ENCODE measurements at places on chromosomes 12 and 14.

DNA sequence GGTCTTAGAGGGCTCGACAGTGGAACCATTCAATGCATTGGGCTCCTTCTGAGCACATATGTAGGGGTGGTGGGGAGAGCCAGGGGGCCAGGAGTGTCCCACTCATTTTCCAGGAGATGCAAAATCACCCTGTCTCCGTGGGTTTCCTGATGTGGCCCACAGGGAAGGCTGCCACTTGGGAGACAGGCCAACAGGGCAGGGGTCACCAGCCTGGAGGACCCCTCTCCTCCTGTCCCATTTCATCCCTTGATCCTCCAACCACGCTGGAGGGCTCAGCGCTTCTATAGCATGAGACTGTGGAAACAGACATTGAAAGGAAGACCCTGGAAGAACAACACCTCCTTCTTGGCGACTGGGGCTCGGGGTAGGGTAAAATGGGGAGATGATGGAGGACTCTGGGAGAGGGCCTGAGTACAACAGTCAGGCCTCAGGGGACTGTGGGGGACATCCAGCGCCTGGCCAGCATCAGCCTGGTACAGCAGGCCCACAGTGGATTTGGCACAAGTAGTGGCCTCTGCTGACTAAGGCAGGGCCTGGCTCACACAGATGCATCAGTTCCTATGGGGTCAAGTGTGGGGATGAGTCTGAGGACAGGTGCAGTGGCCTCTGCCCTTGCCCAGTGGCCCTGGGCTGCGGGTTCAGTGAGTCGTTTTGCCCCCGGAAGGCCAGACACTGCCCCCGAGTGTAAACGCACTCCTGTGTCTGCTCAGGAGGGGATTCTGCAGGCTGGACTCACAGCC lies 68.0 kb downstream of the PRIMA1 start:
- no peak for DNase-seq

- DNase-seq, result no peak
These were observed 1069.5 kb downstream of the VRK1 start for GRCh38 chr14:97866664-97867063.

DNA sequence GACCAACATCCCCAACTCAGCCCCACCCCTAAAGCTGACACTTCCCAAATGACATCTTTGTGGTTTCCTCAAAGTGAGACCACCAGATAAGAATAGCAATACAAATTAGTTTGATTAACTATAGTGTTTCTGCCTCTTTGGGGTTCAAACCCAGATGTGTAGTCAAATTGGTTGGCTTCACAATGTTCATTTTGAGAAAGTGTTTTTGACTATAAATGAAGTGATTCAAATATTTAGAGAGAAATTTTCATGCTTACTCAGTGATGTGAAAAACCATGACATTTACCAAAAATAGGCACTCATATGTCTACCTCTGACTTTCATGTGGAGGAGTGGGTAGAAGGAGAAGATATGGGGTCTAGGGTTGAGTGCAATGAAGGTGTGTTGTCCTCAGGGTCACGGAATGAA lies 218.4 kb downstream of the BCAT1 start:
- DNase-seq, result no peak

DNA sequence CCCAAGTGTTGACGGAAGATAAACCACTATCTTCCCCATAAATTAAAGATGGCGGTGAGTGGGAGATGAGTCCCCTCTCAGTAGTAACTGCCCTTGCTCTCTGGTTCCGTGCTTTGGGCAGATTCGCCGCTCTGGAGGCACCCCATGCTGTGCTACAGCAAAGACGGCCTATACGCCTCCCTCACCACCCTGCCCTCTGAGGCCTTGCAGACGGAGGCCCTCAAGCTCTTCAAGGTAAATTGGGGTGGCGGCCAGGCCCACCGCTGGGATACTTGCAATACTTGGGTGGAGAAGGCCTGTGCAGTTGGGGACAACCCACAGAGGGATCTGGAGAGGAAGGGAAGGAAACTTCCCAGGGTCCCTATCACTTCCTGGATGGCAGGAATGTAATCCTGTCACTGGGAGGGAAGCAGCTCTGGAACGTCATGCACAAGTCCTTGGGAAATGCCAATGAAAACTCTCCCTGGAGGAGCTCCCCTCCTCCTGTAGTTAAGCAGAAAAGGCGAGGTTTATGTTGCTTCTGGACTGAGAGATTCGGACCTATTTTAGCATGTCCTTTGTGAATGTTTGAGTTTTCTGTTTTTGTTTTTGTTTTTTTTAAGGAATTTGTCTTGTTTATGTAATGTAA lies 22.8 kb downstream of the PIGH start:
- peak; percentile 6 for DNase-seq

DNA sequence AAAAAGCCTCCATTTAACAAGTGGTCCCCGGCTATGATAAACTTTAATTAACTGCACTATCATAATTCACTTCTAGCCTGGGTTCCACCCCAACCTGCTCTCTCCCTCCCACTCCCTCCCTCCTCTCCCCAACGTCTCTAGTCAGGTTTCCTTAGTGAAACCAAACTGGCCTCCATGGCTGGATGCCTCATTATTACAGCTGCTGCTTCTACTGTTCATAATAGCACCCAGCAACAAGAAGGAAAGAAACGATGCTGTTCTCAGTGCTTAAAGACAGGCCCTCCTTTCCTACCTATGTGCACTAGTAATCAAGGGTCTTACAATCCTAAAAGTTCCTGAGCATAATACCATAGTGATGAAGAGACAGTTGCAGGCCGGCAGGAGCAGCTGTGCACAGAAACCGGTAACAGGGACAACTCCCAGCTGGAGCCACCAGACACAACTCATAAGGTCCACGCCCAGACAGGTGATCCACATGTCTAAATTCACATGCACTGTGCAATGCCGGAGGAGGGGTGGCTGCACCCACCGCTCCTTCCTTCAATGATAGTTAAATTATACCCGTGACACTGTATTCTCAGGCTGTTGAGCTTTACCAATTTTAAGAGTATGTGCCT lies 6.2 kb downstream of the IRF2BPL start:
- DNase-seq, result no peak

DNA sequence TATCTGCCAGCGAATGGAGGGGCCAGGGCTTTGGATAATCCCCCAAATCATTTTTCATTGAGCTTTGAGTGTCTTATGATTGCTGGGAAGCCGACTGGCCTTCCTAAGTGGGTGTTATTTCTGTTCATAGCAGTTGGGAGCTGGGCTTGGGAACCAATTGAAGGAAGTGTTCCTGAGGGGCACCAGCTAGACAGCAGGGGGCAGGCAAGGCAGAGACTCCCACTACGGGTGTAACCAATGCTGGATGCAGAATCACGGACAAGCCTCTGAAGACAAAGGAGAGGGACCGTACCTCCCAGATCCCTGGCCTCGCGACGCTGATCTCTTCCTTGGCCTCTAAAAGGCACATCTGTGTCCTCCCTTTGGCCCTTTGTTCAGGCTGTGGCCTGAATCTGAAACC lies 149.0 kb upstream of the PRMT8 start:
- peak; percentile 45 for DNase-seq

- no peak for DNase-seq
These were observed 402.2 kb downstream of the BCAT1 start for GRCh38 chr12:24546661-24547060.

- no peak for DNase-seq
These were observed 37.5 kb downstream of the CCER1 start for GRCh38 chr12:90917431-90917830.

- peak; percentile 17 for DNase-seq
These were observed 259.2 kb upstream of the NOVA1 start for GRCh38 chr14:26856876-26857518.

- no peak for DNase-seq
These were observed 13.2 kb upstream of the NPAS3 start for GRCh38 chr14:32925439-32925838.

- peak; percentile 63 for DNase-seq
These were observed at the start of gene CFAP251 for GRCh38 chr12:121917950-121918678. Gene CFAP251, plus strand, starts transcription at chr12:121918592. Its CDS starts 2,714 bp downstream, at chr12:121921306.
